ENCODE measurements at places on chromosomes 11 and 22.

DNA sequence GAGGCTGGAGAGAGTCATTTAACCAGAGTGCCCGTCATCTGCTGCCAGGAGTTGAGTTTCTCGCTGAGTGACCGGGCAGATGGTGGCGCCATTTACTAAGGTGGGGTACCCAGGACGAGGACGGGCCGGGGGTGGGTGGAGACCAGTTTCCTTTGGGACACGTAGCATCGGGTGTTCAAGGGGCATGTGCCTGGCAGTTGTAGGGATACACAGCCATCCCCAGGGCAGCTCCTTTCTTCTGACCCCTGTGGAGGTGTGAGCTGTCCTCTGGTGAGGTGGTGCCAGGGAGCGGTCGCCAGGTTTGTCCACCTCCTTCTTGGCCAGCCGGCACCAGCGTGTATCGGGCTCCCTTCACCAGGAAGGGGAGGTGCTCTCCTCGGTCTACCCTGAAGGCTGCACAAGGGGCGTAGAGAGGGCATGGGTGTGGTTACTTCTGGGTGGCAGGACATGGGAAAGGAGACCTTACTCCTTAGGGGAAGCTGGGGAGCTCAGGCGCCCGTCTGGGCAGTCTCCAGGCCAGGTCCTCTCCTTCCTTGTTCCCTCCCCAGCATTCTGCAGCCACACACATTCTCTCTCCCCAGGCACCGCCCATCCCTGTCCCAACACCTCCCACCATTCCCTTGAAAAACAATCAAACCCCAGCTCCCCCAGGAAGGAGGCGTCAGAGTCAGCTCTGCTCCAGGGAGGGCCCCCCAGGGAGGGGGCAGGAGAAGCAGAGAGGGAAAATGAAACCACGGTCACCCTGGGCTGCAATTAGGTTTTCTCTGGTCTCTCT, 10.3 kb upstream of the MB start:
- peak; percentile 87 for DNase-seq

- no peak for DNase-seq
These were observed 22.1 kb downstream of the ASCL2 start for GRCh38 chr11:2248242-2248641.

DNA sequence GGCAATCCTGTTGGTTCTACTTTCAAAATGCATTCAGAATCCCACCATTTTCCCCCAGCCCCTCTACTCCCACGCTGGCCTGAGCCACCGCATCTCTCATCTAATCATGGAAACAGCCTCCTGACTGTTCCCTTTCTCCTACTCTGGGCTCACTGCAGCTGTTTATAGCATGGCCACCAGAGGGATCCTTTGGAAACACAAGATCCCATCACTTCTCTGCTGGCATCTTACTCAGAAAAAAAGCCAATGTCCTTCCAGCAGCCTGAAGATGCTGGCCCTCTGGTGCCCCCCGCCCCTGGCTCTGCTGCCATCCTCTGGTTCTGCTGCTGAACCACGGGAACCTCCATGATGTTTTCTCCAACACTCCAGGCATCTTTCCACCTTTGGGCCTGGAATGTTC, 11.1 kb downstream of the MS4A8 start:
- no peak for DNase-seq

- DNase-seq = peak; percentile 56
These were observed 10.3 kb downstream of the NEAT1 start for GRCh38 chr11:65432686-65433582.

DNA sequence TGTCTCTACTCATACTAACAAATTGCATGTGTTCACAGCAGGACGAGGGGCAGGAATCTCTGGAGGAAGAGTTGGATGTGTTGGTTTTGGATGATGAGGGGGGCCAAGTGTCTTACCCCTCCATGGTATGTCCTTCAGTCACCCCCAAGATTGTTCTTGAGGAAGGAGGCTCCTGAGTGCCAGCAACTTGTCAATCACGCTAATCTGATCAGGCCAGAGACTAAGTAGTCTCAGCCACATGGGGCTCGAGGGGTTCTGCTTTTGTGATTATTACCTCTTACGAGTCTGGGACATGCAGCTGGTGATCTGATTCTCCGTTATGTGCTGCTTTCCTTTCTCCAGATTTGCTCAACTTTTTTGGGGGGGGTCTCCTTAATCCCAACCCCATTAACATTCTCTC, 54.3 kb downstream of the CTNND1 start:
- no peak for DNase-seq

DNA sequence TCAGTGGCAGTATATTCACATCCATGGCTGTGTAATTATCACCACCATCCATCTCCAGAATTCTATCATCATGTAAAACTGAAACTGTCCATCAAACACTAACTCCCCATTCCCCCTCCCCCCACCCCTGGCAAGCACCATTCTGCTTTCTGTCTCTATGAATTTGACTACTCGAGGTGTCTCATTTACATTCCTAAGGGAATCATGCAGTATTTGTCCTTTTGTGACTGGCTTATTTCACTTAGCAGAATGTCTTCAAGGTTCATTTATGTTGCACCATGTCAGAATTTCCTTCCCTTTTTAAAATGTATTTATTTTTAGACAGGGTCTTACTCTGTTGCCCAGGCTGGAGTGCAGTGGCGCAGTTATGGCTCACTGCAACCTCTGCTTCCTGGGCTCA, 20.3 kb downstream of the DERL3 start:
- no peak for DNase-seq
